AG04449 (cell line): ENCODE measurements at places on chromosomes 5 and 9.

GRCh38 chr9:95947118-95947517, 71.6 kb downstream of the ERCC6L2 start:
- DNase-seq = no peak

DNA sequence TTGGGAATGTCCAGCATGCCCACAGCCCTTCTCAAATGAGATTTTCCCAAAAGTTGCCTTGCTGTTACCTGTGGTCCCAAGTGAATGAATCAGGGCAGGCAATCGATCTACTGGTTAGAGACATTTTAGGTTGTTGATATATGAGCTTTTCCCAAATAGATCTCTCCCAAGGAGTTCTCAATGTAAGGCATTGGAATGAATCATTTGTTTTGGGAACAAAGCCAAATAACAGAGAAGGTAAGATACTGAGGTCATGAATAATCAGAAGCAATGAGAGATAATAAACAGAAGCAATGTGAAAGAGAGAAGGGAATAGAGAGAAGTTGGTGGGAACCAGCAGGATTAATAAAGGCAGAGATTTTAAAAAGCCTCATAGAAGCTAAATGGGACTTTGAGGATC, 93.6 kb upstream of the FER start:
- no peak for DNase-seq

- no peak for DNase-seq
Observed at GRCh38 chr5:67723873-67724272, 491.7 kb upstream of the PIK3R1 start.

DNA sequence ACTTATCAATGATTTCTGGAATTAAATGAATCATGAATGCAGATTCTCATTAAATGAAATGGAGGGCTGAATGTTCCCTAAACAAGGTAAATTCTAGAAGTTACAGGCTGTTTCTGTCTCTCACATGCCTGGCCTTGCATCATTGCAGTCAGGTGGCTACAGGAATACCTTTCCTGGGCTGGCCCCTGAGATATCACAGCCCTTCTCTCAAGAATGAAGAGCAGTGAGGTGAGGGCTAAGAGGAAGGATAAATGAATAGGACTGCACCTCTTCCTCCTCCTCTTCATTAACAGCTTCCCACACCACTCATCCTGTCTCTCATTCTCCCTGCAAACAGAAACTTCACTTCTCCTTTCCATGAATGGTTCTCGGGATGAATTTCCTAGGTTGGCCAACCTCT, 22.5 kb downstream of the ARHGEF28 start:
- DNase-seq = no peak

- DNase-seq = no peak
Observed at GRCh38 chr5:135032999-135033861, 798 bp downstream of the PITX1 start.

DNA sequence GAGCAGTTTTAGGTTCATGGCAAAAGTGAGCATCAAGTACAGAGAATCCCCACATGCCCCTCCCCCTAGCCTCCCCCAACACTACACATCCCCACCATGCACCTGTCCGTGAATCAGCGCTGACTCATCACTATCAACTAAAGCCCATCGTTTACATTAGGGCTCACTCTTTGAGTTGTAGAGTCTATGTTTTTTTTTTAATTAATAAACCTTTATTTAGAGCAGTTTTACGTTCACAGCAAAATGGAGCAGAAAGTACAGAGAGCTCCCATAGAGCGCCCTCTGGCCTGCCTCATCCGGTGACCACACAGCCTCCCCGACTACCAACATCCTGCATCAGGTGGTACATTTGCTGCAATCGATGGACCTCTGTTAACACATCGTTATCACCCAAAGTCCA, 47.9 kb upstream of the UNC5A start:
- DNase-seq = no peak

- DNase-seq = no peak
Observed at GRCh38 chr5:180111273-180112002, 39.9 kb upstream of the RNF130 start.

DNA sequence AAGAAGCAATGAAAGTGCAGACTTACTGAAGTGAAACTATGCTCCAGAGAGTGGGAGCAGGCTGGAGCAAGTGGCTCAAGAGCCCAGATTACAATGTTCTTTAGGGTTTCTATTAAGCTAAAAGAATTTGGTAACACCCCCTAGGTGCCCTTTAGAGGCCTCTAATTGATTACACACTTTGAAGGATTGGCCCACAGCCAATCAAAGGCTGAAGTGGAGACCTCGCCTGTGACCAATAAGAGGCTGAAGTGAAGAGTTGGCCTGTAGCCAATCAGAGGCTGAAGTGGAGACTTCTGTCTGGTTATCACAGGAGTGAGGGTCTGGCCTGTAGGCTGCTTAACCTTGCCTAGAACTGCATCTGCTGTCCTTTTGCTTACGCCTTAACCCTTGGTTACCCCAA, 46.7 kb upstream of the SPATA31C2 start:
- DNase-seq = no peak

DNA sequence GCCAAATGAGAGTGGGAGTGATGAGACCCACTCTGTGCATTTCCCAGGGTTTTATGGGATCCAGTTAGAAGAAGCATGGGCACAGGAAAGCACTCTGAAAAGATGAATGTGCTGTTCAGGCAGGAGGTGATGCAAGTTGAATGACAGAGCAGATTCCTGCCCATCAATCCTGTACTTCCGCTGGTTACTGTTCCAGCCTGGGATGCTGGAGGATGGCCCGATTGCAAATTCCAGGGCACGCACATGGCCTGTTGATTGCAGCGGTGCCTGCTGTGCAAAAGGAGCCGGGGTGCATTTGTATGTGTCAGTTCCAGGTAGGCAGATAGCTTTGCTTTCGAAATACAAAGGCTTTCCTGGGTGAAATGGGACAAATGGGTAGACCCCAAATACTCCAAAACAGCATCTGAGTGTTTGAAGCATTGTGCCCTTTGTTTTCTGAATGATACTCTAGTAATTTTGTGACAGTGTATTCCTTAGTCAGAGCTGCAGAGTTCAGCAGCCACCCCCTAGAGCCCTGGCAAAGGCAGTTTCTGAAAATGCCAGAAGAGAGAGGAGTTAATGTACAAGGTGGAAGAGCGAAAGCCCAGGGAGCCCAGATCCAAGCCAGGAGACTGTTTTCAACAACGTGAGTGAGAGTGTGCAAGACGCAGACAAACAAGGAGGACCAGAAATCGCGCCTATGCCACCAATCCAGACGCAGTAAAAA, 454.2 kb upstream of the CLINT1 start:
- DNase-seq = no peak

DNA sequence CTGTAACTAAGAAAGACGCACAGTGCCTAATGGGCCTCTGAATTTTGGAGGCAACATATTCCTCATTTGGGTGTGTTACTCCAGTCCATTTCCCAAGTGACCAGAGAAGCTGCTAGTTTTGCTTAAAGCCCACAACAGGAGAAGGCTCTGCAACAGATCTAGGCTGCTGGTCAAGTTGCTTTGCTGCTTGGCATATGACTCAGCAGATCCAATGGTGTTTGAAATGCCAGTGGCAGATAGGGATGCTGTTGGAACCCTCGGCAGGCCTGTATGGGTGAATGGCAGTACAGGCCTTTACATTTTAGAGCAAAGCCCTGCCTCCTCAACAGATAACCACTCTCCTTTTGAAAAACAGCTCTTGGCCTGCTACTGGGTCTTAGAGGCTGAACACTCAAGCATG, 36.2 kb upstream of the ROR2 start:
- DNase-seq = no peak

DNA sequence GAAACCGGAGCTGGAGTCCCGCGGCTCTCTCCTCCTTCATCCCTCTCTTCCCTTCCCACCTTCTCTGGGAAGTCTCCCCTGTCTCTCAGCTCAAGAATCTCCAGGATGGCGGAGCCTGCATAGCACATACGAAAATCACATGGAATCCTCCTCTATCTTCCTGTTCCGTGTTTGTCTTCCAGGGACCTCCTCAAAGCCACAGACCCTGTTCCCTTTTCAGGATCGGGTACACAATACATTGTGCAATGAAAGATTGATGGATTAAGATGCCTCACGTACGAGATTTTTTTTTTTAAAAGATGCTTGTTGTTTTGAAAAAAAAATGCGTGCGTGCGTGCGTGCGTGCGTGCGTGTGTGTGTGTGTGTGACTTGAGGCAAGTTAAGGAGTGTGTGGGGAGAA, 46.6 kb upstream of the OLFM1 start:
- no peak for DNase-seq

GRCh38 chr9:87635656-87636501, 90.0 kb upstream of the CTSL start:
- DNase-seq = no peak

GRCh38 chr9:98517761-98518160, 191.0 kb downstream of the GABBR2 start:
- DNase-seq = no peak

GRCh38 chr9:34070606-34071324, 22.1 kb upstream of the UBAP2 start:
- DNase-seq = no peak
